Kasumi-1 (cell line): ENCODE measurements at places on chromosomes 4 and X.
A peak's percentile ranks its signal among the peaks of the same experiment; 100 is the strongest.

DNA sequence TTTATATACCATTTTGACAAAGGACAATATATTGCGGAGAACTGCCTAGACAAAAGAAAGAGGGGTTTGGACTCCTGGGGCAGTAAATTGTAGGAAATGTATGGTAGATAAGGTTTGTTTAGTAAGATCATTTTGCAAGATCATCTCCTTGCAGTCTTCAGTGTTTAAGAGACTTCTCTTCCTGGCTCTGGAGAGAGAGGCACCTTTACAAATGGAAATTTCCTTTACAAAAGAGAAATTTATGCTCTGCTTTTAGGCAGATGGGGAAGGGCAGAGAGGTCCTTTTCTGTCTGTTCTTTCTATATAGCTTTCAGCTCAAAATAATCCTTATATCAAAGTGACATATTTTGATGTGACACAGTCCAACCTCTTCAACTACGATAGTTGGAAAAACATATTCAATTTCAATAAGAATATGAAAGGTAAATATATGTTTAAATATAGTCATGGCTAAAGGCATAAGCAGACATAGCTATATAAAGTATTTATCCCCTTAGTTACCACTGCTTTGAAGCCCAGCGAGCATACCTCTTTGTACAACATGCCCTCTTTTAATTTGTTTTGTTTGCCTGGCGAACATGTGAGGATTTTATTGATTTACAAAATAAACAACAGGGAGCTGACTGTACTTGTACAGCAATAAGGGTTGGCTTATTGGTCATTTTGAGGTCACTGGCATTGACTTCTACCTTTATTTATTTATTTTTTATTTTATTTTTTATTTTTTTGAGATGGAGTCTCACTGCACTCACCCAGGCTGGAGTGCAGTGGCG is 65.2 kb downstream of the TRIM2 start:
- DNase-seq, result no peak

DNA sequence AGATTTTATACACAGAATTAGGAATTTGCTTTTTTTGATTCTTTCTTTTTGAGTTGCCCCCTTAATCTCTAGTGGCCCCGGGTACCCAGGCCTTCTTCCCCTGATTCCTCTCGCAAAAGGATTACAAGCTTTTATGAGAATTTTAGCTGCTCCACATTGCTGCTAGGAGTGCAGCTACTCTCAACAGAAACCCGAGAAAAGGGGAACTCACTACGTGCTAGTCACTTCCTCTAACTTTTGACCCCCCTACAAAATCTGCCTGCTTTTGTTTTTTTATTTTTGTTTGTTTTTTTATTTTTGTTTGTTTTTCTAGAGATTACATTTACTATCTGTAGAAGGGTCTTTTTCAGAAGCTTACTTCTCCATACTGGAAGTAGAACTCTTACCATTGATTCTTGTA is 64.1 kb downstream of the ZNF81 start:
- DNase-seq, result peak; percentile 63

GRCh38 chr4:76892601-76893000 is 5.3 kb downstream of the SOWAHB start:
- DNase-seq, result no peak

DNA sequence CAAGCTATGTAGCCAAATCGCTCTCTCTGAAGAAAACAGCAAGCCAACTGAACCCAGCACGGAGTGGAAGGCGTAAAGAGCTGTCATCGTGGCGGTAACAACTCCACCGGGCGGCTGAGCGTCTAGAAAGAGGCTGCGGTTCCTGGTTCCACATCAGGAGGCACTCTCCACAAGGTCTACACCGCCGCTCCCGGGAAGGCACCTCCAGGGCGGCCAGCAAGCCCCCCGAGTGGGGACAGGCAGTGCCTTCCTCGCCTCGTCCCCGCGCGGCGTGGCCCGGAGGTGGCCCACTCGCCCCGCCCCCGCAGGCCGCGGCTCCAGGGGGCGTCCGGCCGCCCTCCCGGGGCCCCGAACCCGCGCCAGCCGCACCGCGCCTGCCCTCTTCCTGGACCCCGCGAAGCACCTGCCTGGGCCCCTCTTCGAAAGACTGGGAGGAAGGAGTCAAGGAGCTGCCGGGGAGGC is 755 bp downstream of the KLHL8 start:
- peak; percentile 35 for DNase-seq

GRCh38 chr4:85659610-85660218 is 184.8 kb downstream of the ARHGAP24 start:
- peak; percentile 34 for DNase-seq

DNA sequence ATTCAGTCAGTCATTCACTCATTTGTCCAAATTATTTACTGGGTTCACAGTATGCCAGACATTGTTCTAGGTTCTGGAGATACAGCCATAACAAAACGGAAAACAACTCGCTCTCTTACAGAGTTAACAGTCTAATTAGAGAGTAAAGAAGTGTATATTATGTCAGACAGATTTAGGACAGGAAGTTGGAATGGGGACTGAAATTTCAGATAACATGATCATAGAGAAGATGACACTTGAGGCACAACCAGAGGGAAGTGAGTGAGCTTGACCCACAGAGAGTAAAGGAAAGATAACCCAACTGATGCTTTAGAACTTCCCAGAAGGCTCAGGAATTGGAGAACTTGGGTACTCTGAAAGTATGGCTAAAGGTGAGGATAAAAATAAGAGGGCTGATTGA is 139.4 kb downstream of the ZAR1 start:
- no peak for DNase-seq

- peak; percentile 73 for DNase-seq
Observed at GRCh38 chr4:128427832-128428366, 140.3 kb upstream of the PGRMC2 start.

DNA sequence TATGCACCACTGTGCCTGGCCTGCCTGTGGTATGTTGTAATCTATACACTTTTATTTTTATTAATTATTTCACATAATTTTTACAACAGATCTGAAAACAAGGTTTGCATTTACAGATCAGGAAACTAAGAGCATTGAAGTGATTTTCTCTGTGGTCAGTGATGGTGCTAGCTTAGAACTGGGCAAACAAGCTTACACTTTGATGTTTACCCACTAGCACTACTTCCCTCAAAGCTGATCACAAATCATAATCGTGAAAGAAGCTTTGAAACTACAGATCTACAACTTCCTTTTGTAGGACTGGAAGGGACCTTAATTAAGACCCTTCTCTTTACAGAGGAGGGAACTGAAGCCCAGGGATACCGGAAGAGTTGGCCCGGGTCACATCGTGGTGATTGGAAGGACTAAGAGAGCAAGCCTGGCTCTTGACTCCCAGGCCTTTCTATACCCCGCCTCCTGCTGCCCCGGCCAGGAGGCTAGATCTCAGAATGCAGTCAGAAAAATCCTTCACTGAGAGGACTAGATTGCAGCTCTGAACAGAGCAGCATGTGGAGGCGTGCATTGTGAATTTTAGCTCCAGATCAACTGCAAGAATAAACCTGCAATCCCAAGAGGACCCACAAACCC is 93.7 kb upstream of the ZNF827 start:
- no peak for DNase-seq
